ENCODE measurements at places on chromosomes 7 and 10.
A peak's percentile ranks its signal among the peaks of the same experiment; 100 is the strongest.

DNA sequence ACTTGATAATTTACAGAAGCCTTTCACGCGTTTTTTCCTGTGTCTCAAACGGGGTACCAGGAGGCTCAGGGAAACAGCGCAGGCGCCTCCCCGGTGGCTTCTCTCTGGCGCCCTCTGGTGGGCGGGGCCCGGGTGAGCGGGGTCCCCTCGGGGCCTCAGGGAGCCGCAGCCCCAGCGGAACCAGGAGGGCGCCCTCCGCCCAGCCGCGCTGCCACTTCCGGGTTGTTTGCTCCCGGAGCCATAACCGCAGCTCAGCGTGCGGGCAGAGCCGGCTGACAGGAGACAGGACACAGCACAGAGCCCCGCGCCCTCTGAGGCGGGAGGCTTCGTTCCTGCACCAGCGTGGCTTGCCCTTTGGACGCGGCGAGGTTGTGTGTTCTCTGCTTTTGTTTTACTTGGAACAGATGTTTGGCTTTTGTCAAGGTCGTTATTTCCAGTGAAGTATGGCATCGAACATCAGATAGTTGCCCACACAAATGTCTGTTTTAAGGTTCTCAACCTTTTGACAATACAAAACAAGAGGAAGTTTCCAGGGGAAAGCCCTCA lies 6.9 kb upstream of the CYP2E1 start:
- peak; percentile 49 for DNase-seq

DNA sequence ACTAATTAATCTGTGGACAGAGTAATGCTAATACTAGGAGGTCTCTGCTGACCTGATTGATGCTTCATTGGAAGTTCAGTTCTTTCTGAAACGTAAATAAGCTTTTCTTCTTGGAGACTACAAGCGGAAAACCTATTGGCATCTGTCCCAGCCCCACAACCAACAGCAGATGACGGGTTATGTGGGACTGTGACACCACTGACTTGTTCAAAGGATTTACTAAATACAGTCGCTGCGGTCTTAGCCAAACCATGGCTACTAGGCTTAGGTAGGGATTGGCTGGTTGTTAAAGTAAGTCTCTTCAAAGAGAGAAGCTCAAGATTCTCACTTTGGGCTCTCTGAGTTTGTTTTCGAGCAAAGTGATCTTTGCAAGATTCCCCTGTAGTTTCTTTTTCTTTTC lies 68.3 kb downstream of the HYCC1 start:
- no peak for DNase-seq

DNA sequence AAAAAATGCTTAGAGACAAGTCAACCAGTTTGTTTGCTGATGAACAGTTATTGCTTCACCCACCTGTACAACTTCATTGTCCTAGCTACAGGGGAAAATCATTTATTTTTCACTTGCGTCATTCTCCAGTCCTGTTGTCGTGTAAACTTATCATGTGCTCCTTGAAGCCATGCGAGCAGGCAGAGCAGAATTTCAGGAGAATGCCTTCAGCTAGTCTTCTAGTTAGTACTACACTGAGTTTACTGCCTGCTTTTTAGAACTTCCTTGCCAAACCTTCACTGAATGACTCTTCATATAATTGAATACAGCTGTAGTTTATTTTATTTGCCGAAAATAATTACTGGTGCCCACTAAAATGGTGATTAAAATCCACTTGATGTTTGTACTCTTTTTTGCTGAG lies 15.6 kb downstream of the RPA3 start:
- DNase-seq: no peak

GRCh38 chr10:29730969-29731368 lies 96.2 kb upstream of the SVIL start:
- peak; percentile 61 for DNase-seq

DNA sequence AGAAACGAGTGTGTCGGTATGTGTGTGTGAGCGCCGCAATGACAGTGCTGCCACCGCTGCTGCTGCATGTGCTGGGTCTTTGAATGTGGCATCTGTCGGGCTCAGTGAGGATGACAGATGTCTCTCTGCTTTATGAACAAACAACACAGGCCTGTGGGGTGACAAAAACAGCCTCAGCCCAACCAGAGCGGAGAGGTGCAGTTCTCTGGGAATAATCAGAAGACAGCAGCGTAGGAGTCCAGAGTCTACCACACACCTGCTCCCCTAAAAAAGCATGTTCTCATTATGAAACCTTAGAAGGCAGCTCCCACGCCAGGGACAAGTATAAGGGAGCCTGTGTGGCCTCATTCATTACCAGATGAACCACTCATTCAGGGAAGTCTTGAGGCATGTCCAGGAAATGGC lies 278.3 kb downstream of the KCNMA1 start:
- no peak for DNase-seq

GRCh38 chr10:76977046-76977445 lies 660.6 kb downstream of the KCNMA1 start:
- no peak for DNase-seq

GRCh38 chr10:44978570-44979280 lies at the start of gene DEPP1:
TSS of gene DEPP1 (minus strand) at chr10:44978809. CDS start at chr10:44978030, 779 bp downstream.
- peak; percentile 97 for DNase-seq
